ENCODE measurements at places on chromosomes 16 and 17. TPM values are rescaled to one million over a fixed set of nuclear protein-coding genes. Genes with fewer than 3 reads are reported as not detected.

GRCh38 chr16:71315269-71315668 is 26.1 kb upstream of the CMTR2 start:
- no peak for DNase-seq

DNA sequence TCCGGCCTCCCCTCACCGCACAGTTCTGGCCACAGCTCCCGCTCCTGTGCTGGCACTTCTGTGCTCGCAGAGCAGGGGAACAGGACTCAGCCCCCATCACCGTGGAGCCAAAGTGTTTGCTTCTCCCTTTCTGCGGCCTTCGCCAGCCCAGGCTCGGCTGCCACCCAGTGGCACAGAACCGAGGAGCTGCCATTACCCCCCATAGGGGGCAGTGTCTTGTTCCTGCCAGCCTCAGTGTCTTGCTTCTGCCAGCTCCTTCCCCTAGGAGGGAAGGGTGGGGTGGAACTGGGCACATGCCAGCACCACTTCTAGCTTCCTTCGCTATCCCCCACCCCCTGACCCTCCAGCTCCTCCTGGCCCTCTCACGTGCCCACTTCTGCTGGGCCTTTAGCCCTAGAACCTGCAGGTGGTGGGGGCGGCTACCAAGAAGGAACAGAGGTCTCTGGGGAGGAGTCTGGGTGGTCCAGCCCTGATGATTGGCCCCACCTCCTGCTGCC is 645 bp upstream of the ELMO3 start:
- no peak for DNase-seq

Gene NKD1
- 18.5 TPM for total RNA-seq

DNA sequence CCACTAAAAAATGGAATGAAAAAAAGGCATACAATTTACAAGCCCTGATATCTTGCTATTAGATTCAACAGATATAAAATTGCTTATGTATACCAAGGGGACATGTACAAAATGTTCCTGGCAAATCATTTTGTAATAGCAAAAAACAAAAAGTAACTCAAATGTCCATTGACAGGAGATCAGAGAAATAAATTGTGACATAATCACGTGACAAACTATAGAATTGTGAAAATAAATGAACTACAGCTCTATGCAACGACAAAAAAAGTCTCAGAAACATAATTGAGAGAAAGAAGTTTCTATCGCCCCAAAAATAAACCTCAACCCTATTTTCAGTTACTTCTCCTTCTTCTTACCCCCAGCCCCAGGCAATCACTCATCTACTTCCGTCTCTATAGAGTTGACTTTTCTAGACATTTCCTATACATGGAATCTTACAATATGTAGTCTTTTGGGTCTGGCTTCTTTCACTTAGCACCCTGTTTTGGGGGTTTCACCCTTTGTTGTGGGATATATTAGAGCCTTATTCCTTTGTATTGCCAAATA is 12.1 kb upstream of the ACE start:
- no peak for DNase-seq

DNA sequence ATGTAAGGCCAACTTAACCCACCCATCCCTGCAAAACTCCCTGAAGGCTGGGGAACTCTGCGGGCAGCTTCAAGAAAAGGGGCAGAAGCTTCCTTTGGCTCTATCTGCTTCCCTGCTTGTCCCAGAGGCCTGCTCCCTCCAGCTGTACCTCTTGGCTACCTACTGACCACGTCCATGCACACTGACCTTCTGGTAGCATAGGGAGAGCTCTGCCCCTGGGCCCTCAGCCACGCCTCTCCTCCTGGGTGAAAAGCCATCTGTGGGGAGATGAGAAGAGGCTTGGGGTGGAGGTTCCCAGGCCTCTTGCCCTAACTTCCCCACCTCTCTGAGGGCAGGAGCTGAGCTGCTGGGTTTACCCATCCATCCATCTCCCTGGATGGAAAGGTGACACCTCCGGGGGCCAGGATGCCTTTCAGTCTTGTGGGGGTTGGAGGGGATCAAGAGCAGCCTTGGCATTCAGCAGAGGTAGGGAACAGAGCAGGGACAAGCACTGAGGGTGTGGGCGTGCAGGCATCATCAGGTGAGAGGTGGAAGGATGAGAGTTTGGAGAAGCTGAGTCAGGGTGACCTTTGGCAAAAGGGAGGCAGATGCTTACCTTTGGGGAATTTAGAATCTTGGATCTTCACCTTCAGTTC is 23.4 kb upstream of the MFSD6L start:
- no peak for DNase-seq

Gene KCNG4
- not detected for total RNA-seq

Gene BPTF
- 58.9 TPM for total RNA-seq

DNA sequence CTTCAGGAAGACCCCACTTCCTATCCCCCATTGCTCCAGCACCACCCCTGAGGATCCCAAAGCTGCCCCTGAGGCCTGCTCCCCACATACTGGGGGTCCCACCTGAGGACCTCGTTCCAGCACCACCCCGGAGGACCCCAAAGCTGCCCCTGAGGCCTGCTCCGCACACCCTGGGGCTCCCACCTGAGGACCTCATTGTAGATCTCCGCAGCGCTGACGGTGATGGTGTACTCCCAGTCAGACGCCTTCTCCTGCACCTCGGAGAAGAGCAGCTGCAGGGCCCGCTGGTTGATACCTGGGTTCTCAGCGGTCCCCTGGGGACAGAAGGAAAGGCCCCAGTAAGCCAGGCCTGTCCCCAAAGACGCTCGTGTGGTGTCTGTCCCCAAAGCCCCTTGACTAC is 26.4 kb downstream of the KATNB1 start:
- no peak for DNase-seq

GRCh38 chr17:68359791-68360535 is 68.7 kb downstream of the ARSG start:
- DNase-seq: no peak

Gene CDC27
- 76.8 TPM for total RNA-seq
